Tibial artery (tissue), 4 donors: ENCODE measurements at places on chromosomes 16 and 17.
A peak's percentile ranks its signal among the peaks of the same experiment; 100 is the strongest.

DNA sequence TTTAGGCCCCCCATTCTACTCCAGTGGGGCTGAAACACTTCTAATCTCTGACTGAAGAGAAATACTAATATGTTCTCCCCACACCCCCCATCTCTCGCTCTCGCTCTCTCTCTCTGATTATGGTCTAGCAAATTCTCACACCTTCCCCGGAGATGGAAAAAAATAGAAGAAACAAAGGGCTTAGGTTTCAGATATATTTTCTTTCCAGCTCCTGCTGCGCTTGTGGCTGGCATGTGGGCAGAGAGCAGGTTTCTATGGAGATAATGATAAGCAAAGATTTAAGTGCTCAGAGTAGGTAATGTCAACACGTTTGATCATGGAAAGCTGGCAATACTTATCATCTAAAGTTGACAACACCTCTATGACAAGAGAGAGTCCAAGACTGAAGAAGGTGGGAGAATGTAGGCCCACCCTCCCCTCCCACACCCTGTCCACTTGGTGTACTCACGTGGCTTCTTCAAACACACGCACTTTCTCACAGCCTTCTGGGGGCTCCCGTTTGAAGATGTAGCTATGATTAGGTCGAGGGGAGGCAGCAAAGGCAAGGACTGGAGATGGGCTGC lies 8.0 kb upstream of the SLC35B1 start:
- no peak for DNase-seq

- no peak for DNase-seq
Observed at GRCh38 chr16:66862023-66862520, 17.9 kb downstream of the CA7 start.

- peak; percentile 66 for DNase-seq
Observed at GRCh38 chr16:88809676-88810165, 2.0 kb downstream of the APRT start.

DNA sequence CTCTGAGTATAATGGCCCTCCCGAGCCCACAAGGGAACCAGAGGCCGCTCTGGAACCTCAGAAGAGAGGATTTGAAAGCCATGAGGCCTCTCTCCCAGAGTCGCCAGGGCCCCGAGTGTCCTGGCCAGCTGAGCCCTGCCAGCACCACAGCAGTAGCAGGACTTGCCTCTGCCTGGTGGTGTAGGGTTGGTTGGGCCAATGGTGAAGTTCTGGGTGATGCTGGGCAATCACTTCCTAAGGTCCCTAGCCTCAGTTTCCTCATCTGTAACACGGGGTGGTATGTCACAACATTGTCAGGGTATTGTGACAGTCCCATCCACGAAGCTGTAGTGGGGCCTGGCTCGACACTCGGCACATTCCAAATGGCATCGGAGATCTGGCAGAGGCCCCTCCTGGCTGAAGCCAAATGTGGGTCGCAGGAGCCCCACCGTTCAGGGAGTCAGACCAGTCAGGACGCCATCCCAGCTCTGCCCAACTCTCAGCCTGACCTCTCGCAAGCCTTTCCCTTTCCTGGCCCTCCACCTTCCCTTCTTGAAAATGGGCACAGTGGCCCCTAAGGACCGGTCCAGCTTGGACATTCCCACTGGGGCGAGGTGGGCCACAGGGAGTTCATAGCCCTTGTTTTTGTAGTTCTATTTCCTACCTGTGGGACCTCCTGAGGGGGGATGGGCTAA lies 1.7 kb downstream of the NATD1 start:
- no peak for DNase-seq

- DNase-seq, result no peak
Observed at GRCh38 chr17:70076831-70077230, 1.8 kb downstream of the KCNJ16 start.

GRCh38 chr16:27437946-27438345 lies 36.0 kb downstream of the IL21R start:
- no peak for DNase-seq

- peak; percentile 89 for DNase-seq
Observed at GRCh38 chr16:89373355-89374110, 116.8 kb downstream of the ANKRD11 start.

DNA sequence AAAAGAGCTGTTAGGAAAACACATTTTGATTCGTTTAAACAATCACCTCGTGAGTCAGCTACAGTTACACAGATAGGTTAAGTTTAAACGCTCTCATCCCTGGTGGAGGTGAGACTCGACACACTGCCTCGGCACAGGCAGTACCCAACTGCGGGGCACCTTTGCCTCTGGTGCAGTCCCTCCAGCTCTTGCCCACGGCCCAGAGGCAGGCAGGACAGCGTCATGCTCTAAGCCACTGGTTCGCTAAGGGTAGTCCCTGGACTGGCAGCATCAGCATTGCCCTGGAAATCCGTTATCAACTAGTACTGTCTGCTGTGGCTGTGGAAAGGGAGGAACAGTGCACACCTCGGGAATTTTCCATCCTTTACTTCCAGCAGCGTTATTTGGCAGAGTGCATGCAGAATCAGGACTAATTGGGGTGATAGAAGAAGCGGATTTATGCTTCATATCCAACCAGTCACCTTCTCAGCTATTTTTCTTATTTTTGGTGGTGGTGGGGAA lies 3.7 kb upstream of the PIK3R6 start:
- DNase-seq, result no peak

- no peak for DNase-seq
Observed at GRCh38 chr16:88527937-88528743, 42.1 kb upstream of the ZC3H18 start.

GRCh38 chr17:35345926-35346771 lies 27.3 kb downstream of the SLFN11 start:
- DNase-seq, result peak; percentile 84

- DNase-seq, result no peak
Observed at GRCh38 chr17:10003705-10004104, 98.6 kb upstream of the RCVRN start.

DNA sequence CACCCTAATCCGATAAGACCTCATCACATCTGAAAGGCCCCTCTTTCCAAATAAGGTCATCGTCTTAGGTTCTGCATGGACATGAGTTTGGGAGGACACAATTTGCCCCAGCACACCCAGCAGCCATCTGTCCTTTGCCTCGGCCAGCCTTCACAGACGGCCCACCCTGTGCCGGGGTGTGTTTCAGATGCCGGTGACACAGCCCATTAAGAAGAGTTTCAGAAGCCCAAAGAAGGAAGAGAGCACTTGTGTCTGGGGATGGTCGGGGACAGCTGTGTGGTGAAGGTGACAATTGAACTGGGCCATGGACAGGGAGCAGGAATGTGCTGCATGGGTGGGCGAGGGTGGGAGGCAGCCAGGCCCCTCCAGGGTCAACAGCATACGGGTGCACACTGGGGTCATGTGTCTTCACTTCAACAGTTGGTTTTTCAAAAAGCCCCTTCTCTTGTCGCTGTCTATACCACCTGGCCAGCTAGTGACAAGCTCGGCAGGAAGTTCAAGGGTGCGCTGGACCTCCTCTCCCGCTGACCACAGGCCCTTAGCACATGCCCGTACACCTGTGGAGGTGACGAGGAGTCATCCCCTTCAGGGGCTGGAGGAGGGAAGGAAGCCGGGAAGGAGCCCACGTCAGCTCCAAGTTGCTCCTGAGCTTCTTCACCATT lies 183.1 kb downstream of the C16orf95 start:
- DNase-seq, result no peak

- no peak for DNase-seq
Observed at GRCh38 chr17:69228018-69228417, 606 bp downstream of the ABCA10 start.

DNA sequence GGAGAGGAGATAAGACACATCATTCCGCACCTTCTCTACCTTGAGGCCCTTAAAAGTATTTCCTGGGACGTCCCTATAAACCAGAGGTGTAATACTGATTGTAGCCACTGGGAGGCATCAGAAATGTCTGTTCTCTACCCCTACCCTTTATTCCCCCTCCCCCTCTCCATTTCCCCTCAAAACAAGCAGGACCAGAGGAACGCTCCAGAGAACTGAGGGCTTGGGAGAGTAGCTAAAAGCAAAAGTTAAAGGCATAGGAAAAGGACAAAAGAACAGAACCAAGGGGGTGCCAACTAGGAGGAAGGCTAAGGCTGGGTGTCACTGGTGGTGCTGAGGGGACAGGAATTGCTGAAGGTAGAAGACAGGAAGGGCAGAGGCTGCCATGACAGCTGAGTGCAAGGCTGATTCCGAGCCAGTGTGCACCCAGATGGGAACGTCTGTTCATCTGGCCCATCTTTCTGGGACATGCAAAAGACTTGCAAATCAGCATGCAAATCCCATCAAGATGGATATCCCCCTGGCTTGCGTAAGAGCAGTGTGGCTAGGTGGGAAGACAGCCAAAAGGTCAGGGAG lies 6.7 kb downstream of the CAMTA2 start:
- no peak for DNase-seq

DNA sequence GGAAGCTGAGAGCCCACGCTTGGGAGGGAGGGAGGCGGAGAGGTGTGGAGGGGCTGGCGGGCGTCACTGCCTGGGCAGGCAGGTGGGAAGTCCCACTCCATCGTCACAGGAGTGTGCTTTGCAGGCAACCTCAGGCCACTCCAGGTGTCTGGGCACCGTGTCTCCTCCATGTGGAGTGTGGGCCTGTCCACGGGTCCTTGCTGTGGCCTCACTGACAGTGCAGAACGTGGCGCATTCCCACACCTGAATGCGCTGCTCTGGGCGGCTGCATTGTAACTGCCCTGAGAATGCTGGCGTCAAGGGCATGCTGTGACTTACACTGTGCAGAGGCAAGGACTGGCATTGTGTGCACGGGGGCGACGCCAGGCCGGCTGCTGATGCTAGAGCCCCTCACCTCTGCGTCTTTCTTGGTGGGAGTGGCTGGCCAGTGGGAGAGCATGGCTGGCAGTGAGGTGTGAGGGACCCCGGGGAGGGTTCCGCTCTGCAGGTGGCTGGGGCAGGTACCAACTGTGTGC lies 66.4 kb downstream of the BANP start:
- DNase-seq, result peak; percentile 58

DNA sequence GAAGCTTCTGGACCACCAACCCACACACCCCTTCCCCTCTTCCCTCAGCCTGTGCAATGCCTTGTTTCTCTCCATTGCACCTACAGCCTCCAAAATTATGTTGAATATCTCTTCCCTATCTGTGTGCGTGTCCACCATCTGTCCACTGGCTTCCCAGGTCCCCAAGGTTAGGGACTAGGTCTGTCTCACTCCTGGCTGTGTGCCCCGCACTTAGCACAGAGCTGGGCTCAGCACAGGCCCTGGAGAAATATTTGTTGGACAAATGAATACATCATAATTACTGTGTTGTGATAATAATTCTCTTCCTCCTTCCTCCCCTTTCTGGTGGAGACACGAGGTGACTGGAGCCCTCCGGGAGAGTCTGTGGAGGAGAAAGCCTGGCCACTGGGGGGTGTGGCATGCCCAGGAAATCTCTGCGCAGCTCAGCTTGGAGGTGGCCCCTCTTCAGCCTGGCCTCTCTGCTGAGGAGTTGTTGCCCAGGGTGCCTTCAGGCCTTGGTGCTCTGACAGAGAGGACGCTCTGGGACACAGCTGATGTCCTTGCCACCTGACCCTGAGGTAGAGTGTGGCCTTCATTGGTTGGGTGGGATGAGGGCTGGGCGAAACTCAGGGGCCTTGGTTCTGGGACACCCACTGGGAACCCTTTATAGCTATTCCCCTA lies 3.3 kb upstream of the BRD7 start:
- DNase-seq, result no peak

DNA sequence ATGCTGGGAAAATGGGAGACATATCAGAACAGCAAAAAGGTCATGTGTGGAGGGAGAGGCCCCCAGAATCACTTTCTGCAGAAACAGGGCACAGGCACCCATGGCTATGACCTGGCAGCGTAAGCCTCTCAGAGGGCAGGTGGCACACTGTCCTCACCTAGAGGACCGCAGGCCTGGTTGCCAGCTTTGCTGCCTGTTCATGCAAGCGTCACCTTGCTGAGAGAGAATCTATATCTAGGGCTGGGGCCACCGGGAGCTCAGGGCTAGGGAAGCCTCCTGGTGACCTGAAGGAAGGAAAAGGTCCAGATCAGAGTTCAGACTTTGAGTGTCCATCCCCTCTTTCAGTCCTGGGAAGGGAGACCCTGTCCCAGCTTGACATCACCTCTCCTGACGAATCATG lies 78.7 kb downstream of the GOSR1 start:
- no peak for DNase-seq

GRCh38 chr17:16283705-16284104 lies 66.7 kb downstream of the PIGL start:
- no peak for DNase-seq

GRCh38 chr17:44105483-44105882 lies 18.0 kb downstream of the HDAC5 start:
- no peak for DNase-seq

- DNase-seq, result peak; percentile 36
Observed at GRCh38 chr16:2881783-2882649, 999 bp upstream of the FLYWCH2 start.

GRCh38 chr16:1089822-1090619 lies 6.0 kb downstream of the C1QTNF8 start:
- DNase-seq, result peak; percentile 92

- no peak for DNase-seq
Observed at GRCh38 chr16:24734382-24734781, 4.9 kb downstream of the TNRC6A start.

DNA sequence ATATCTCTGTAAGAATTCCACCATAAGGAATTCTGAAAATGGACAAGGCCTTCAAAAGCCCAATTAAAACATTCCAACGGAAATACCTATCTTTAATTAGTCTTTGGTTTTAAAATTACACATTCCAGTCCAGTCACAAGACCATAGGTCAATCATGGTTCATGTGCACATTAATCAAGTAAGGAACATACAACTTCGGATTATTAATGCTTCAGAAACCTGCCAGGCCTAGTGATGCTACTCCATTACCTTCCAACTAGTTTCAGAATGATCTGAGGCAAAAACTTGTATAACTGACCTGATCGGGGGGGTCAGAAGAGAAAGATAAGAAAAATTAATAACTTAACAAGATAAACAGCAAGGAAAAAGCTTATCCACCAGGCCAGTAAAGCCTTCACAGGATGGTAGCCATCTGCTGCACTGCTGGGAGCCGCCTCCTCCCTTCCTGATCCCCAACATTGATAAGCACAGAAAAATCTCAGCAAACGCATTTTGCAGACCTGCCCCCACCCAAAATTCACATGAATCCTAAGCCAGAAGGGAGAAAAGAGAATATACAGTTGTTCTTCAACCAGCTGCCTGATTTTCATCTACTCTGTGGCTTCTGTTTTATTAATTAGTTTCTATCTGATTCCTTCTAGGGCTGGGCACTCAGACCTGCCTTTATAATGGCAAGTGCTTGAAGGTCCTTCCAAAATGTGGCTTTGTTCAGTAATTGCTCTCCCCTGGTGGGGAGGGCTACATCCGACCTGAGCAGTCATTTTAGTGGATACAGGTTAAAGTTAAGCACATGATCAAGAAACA lies 6.0 kb downstream of the SDR42E1 start:
- no peak for DNase-seq

GRCh38 chr17:34614698-34615097 lies 35.3 kb downstream of the TMEM132E start:
- no peak for DNase-seq

DNA sequence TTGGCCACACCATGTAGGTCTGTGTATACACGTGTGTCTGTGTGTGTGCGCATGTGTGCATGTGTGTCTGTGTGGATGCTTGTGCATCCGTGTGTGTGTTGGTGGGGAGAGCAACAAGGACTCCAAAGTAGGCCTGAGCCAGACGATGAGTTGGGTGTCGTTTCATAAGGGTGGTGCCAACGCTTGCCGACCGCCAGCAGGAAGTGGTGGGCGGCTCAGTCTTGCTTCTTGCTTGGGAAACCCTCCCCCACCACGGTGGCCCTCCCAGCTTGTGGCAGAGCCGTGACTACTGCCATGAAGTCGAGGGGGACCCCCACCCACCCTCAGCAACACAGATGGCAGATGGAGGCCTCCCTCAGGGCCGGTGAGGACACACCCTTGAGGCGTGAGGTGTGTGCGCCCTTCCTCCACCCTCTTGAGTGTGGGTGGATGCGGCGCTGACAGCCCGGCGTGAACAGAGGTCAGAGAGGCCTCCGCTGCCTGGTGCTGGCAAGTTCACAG lies 17.5 kb downstream of the SBK1 start:
- no peak for DNase-seq
